ENCODE measurements at places on chromosomes 4 and X.

DNA sequence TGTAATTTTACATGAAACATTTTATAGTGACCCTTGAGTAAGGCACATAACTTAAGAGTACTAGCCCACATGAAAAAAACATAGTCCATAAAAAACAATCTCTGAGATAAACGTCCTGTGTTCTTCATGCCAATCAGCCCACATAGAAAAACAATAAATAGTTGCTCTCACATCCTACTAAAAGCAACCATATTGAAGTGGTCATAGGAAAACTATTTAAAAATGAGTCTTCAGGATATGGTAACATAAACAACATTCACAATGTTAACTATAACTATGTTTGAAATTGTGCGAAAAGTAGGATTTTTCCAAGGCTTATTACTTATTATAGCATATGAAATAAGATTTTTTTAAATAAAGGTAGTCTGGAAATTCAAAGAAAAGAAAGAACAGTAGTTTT lies 77.1 kb upstream of the EPHA5 start:
- no peak for DNase-seq

- DNase-seq, result no peak
These were observed 38.6 kb upstream of the CRMP1 start for GRCh38 chr4:5931526-5931925.

DNA sequence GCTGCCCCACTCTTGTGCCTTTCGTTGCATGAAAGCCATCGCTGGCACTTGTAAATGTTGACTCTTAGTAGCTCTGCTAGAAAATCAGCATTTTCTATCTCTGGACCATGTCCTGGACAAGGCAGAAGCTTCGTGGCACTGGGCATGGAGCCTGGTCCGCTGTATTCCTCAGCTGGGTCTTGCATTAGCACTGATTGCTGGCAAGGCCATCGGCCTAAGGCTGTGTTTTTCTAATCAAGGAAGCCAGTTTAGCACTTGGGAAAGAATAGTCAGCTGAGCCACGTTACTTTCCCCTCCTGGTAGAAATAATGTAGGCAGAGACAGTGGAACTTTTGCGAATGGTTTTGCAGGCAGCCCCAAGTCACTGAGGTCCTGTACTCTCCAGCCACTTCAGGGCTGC lies 180.2 kb upstream of the EOLA2 start:
- no peak for DNase-seq

DNA sequence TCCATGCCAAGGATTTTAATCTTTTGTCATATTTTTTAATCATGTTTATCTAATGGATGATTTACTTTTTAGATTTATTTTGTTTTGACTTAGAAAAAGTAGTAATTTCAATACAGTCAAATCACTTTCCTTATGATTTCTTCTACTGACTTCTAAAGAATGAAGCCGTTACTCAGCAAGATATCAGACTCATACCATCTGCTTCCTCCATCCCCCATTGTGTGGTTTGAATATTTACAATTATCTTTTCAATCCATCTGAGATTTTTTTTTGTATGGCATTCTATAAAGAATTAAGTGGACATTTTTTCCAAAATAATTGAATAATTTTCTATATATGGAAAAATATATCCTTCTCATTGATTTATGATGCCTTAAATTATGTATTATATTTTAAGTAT lies 565.4 kb upstream of the ATOH1 start:
- DNase-seq, result no peak

DNA sequence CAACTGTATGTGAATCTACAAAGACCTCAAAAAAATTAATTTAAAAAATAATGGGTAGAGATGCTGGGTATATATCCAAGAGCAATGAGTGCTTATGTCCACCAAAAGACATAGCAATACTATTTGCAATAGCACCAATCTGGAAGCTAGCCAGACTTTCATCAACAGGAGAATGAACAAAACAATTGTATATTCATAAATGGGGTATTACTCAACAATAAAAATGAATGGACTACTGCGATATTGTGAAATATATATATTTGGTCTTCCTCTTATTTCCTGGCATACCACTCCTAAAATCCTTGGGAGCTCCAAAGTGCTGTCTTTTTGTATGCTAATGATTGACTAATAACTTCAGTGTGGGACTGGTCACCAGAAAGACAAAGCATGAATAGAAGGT lies 77.5 kb downstream of the MSN start:
- DNase-seq, result no peak

GRCh38 chrX:16778545-16778944 lies 7.7 kb upstream of the TXLNG start:
- no peak for DNase-seq

GRCh38 chrX:50677789-50678188 lies 136.2 kb downstream of the SHROOM4 start:
- DNase-seq, result no peak
